ENCODE measurements at places on chromosomes 11 and 22.

GRCh38 chr22:46652081-46652846 is 32.1 kb downstream of the GRAMD4 start:
- DNase-seq = no peak

DNA sequence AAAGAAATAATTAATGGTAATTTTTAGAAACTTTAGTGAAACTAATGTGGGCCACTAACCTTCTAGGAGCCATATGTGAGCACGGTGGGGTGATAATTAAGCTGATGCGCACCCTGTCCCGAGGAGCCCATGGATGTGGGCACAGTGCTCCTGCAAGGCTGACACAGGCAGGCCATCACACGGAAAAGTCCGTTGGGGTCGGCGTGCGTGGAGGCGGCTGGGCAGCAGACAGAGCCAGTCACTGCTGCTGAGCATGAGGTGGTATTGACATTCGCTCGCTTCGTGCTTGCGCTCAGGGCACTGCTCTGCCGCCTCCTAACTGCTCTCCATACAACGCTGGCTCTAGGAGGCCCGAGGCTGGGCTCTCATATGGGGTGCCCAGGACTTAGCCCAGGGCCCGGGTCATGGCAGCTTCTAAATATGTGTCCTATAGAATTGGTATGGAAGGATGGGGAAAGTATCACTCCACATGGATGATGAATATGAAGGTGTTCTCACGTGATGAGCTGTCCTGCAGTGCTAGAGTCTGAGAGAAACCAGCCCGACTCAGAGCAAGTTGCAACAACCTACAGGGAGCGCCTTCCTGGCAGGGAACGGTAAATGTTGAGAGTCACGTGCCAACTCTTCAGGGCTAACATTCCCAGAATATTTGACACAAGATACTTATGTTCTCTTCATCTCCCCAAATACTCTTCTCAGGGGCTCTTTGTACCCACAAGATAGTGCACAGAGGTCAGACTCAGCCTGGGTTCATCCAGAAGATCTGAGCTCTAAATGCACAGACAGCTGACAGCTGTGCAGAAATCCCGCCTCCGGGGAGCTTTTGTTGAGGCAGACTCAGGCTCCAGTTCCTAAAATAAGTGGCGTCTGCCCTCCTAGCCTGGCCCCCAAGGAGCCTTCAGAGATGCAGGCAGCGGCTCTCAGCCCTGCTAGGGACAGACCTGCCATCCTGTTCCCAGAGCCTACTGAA is 50.6 kb upstream of the ARFGAP3 start:
- no peak for DNase-seq

- no peak for DNase-seq
These were observed 47.8 kb downstream of the TEAD1 start for GRCh38 chr11:12721816-12722604.

GRCh38 chr11:130159657-130160497 is at the start of gene ST14:
TSS of gene ST14 (plus strand) at chr11:130159782. CDS start at chr11:130159980, 198 bp downstream.
- DNase-seq = no peak

GRCh38 chr11:42243385-42243784 is 783.9 kb upstream of the LRRC4C start:
- no peak for DNase-seq

DNA sequence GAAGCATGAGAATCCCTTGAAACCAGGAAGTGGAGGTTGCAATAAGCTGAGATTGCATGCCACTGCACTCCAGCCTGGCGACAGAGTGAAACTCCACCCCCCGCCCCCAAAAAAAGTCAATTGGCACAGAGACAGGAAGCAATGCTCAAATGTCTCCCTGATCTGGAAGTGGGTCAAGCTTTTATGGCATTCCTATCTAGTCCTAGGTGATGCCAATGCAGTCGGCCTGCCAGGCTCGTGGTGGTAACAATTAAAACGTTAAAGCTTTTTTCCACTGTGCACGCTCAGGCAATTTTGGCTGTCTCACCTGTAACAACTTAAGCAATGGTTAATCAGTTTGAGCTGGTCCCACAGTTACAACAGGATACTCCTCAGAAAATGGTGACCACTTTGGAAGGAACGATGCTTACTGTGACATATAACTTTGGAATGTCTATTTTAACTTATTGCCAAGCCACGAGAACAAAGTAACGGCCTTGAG is 18.9 kb upstream of the PISD start:
- DNase-seq = no peak

DNA sequence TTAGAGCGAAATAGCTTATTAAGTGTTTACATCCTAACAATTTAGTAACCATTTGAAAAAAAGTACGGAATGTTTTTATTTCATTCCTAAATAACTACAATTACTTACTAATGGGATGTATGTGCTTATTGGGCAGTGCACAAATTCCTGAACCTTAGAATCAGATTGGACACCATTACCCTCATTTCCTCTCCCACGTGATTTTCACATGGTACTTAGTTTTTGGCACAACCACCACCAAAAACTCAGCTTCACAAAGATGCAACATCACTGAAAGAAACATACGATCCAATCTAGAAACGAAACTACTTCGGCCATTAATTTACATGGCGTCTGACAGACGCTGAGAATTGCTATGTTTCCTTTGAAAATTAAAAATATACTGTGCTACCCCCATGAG is 81.5 kb downstream of the FBXO7 start:
- DNase-seq = no peak

GRCh38 chr11:74739546-74740270 is 8.5 kb upstream of the CHRDL2 start:
- DNase-seq = no peak

DNA sequence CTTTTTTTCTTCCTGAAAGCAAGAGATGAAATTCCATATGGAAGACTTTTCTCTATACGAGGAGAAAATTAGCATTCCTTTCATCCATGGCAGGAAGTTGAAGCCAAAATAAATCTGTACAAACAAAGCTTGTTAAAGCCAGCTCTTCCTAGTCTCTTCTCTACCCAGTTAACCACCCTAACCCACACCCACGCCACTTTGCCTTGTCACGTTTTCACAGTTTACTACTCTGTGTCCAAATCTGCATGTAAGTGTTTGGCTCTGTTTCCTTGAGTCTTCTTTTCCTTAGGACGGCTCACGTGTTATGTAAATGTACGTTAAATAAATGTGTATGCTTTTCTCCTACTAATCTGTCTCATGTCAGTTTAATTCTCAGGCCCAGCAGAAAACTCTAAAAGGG is 7.1 kb upstream of the HMOX1 start:
- DNase-seq = no peak

- DNase-seq = no peak
These were observed 19.1 kb downstream of the TNRC6B start for GRCh38 chr22:40196628-40197360.

GRCh38 chr22:36324414-36324813 is 63.4 kb downstream of the MYH9 start:
- no peak for DNase-seq

DNA sequence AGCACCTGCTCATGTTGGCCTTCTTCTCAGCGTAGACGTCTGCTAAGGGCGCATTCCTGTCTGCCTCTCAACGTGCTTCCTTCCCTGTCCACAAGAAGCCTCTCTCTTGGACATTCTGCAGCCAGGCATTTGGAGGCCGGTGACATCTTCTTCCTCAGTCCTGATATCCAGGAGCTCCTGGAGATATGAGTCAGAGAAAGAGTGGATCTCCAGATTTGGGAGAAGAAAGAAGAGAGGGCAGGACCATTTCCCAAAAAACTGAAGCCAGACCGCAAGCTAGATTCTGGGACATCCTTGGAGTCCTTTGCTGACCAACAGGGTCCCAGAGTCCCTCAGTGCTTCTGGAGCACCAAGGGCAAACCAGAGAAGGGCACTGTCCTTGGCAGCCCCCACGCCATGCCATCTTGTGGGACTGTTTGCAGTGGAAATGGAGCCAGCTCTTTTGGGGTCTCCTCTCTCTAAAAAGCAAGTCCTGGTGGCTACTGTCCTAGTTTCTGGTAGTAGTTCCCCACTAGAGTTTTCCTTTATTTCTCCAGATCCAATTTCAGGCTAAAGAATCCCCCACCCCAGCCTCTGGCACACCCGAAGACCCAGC is 36.1 kb upstream of the SYT13 start:
- no peak for DNase-seq

DNA sequence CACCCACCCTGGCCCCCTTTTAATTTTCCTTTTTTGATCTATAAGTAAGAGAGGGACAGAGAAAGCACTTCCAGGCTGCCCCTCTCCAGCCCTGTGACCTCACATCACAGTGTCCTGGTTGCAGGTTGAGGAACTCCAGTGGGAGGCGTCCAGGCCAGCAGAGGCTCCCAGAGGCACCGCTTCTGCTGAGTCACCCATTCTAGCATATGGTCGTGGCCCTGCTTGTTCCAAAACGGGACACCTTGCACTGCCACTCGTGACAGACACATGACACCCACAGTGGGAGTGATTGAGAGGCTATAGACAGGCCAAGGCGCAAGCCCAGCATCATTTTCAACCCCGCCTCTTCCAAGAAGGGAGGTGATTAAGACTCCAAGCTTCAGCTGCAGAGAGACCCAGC is 16.0 kb upstream of the TMPRSS4 start:
- DNase-seq = no peak

DNA sequence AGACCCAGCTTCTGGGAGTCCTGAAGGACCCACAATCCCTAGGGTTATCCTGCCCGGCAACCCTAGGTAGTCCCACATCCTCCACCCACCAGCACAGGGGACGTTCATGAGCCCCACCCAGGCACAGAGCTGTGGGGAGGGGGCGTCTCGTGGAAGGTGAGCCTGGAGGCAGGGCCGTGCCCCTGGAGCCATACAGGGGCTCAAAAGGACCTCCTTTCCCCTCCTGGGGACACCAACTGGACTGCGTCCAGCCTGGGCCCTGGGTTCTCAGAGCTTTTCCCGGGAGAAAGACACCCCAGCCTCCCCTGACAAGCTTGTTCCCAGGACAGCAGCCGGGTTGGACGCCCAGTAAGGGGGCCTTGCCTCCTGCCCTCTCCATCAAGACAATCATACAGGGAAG is 78.4 kb downstream of the BRD1 start:
- DNase-seq = no peak

DNA sequence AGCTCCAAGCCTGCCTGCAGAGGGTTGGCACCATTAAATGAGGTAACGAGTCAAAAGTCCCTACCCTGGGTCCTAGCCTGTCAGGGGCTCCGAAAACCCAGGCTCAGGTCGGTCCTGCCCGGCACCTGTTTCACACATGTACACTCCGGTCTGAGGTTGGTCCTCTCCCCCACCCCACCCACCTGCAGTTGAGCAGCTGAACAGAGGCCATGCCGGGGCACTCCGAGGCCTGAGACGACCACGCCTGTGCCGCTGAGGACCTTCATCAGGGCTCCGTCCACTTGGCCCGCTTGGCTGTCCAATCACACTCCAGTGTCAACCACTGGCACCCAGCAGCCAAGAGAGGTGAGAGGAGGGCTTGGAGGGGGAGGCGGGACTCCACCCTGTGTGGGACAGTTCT is 1.6 kb downstream of the TSSC4 start:
- DNase-seq = no peak

DNA sequence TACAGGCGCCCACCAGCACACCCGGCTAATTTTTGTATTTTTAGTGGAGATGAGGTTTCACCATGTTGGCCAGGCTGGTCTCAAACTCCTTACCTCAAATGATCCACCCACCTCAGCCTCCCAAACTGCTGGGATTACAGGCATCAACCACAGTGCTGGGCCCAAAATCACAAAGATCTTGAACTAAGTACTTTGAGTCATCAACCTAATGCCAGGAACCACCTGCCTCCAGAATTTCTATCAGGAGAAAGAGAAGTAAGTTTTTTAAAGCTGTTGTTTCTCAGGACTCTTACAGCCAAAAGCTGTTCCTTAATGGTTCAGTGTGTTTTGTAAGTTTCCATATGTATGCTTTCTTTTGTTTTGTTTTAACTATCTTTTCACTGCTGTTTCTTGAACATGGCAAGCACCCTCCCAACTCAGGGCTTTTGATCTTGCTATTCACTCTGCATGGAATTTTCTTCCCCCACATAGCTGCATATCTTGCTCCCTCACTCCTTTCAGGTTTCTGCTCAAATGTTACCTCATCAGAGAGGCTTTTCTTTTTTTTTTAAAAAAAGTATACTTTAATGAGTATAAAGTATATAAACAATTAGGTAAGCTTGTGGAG is 6.0 kb upstream of the PAK1 start:
- no peak for DNase-seq

GRCh38 chr11:119572481-119573424 is 149.8 kb upstream of the THY1 start:
- no peak for DNase-seq

GRCh38 chr11:96279018-96279895 is 63.7 kb downstream of the MAML2 start:
- DNase-seq = no peak

DNA sequence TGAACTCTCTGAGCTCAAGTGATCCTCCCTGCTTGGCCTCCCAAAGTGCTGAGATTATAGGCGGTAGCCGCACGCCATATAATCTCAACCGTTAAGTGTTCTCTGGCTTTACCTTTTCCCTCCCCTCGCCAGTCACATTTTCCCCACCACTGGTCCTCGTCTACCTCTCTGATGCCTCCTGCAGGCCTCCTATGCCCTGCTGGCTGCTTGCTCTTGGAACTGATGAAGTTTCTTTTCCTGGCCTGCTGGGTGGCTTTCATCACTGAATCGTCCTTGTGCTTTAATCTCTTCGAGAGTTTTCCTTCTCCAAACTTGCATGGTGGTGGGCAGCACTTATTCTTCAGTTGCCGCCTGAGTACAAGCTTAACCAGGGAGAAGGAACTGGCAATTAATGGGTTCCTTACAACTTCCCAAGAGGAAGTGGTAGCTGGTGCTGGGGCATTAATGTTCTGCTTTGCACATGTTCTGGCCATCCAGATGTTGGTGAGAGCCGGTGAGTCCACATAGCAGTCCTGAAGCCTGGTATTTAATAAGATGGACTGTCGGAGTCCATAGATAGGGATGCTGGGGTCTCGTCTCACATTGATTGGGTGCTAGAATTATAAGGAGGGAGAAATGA is 1.3 kb downstream of the C22orf31 start:
- DNase-seq = no peak

DNA sequence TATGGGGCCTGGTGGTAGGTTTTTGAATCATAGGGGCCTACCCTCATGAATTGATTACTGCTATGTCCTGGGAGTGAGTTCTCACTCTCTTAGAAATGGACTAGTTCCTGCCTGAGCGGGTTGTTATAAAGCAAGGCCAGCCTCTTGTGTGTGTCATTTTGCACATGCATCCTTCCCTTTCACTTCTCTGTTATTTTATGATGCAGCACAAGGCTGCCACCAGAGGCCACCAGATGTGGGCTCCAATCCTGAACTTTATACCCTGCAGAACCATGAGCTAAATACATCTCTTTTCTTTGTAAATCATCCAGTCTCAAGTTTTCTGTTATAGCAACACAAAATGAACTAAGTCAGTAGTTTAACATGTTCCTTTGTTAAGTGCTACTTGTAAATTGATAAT is 251.4 kb downstream of the BLID start:
- no peak for DNase-seq
